ENCODE measurements at places on chromosomes 12 and 14.

GRCh38 chr14:75559451-75560222 lies 18.8 kb upstream of the FLVCR2 start:
- no peak for DNase-seq

- DNase-seq = no peak
These were observed at the start of gene EID3 for GRCh38 chr12:104303538-104304151. Gene EID3, plus strand, starts transcription at chr12:104303739. Its CDS starts 196 bp downstream, at chr12:104303935.

DNA sequence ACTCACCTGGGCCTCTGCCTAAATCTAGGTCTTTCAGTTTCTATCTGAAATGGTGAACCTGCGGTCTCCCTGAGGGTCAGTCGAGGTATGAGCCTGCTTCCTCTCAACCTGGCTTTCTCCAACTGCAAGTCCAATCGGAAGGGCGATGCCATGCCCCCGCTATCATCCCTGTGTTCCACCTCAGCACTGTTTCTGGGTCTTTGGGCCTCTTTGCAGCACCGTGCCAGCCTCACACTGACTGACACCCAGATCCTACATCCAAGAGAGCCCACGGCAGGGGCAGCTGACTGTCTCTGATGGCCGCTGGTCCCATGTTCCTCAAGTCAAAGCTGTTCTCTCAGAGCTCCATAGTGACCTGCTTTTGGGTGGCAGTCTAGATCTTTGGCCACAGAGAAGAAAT lies 120.7 kb downstream of the PAPOLA start:
- DNase-seq = no peak

- no peak for DNase-seq
These were observed 269.1 kb downstream of the EMP1 start for GRCh38 chr12:13465635-13466034.

- DNase-seq = no peak
These were observed 179.4 kb downstream of the EFCAB11 start for GRCh38 chr14:89775151-89775550.

DNA sequence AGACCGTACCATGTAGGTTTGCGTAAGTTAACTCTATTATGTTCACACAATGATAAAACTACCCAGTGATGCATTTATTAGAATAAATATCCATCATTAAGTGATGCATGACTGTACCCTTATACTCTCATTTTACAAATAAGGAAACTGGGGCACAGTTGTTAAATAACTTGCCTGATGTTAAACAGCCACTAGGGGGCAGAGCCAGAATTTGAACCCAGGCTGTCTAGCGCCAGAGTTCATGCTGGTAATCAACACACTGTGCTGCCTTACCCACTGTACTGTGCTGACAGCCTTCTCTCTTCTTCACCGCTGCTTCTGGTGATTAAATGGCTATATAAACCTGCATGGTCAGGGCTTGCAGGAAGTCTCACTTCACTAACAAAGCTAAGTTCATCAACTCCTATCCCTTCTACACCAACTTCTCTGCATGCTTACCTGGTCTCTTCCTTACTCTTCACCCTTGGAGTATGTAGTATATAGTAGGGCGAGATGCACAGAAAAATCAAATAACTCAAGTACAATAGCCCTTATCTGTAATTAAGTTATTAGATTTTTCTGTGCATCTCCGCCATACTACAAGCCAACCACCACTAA lies 43.6 kb upstream of the APPL2 start:
- DNase-seq = no peak

- DNase-seq = no peak
These were observed 62.5 kb upstream of the PTPRR start for GRCh38 chr12:70982991-70983390.

- DNase-seq = no peak
These were observed 41.2 kb upstream of the MED13L start for GRCh38 chr12:116318576-116319232.

DNA sequence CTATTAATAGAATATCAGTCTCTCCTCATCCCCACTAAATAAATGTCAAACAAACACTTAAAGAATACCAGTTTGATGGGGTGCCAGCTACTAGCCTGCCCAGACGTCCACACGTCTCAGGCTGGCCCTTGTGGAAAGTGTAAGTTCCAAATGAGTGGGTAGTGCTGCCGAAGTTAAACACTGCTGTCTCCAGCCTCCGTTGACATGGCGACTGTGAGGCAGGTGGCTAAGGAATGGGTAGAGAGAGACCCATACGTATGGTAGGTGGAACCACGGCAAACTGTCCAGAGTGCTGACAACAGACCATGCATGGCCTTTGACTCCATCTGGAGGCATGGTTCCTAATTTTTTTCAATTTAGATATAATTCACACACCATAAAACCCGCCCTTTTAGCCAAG lies 37.9 kb downstream of the PITPNM2 start:
- DNase-seq = no peak

GRCh38 chr12:28036940-28037339 lies 64.4 kb upstream of the PTHLH start:
- no peak for DNase-seq

- no peak for DNase-seq
These were observed 780.5 kb downstream of the NRXN3 start for GRCh38 chr14:78950649-78951048.

DNA sequence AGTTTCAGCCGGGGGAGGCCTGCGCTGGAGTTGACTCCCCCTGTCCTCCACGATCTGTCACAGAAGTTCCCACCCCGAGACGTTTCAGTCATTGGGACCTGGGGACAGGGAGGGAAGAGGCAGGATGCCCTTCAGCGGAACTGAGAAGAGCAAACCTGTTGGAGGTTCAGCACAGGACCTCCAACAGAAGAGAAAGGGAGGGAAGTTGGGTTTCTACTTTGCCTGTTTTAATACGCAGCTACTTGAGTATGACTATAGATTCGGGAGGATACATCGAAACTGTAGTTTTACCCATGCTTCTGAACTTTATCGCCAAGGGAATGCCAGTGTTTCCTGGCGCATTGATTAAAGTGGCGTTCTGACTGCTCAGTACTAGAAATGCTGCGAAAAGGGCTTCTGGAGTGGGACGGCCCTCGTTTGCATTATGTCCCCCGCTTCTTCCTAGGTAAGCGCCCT lies 2.3 kb upstream of the DUSP6 start:
- DNase-seq = no peak

GRCh38 chr12:69024413-69024812 lies 91.4 kb upstream of the CPM start:
- DNase-seq = no peak

DNA sequence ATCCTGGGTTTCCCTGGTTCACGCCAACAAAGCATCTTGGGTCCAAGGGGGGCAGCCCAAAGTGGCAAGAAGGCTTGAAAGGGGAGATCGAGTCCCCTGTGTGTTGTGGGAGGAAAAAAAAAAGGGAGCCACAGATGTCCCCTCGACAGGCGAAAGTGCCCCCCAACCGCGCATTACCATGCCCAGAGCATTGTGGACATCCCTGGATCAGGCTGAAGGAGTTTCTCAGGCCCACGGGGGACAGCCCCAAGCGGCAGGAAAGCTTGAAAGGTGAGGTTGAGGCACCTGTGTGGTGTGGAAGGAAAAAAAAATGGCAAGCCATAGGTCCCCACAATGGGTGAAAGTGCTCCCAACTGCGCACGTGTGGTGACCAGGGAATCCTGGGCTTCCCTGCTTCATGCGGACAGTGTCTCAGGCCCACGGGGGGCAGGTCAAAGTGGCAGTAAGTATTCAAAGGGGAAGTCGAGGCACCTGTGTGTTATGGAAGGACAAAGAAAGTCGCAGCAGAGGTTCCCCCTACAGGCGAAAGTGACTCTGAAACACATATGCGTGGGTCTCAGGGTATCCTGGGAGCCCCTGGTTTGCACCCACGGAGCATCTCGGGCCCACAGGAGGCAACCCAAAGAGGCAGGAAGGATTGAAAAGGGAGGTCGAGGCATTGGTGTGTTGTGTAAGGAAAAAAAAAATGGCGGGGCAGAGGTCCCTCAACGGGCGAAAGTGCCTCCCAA lies 580.1 kb downstream of the ALG10 start:
- no peak for DNase-seq

DNA sequence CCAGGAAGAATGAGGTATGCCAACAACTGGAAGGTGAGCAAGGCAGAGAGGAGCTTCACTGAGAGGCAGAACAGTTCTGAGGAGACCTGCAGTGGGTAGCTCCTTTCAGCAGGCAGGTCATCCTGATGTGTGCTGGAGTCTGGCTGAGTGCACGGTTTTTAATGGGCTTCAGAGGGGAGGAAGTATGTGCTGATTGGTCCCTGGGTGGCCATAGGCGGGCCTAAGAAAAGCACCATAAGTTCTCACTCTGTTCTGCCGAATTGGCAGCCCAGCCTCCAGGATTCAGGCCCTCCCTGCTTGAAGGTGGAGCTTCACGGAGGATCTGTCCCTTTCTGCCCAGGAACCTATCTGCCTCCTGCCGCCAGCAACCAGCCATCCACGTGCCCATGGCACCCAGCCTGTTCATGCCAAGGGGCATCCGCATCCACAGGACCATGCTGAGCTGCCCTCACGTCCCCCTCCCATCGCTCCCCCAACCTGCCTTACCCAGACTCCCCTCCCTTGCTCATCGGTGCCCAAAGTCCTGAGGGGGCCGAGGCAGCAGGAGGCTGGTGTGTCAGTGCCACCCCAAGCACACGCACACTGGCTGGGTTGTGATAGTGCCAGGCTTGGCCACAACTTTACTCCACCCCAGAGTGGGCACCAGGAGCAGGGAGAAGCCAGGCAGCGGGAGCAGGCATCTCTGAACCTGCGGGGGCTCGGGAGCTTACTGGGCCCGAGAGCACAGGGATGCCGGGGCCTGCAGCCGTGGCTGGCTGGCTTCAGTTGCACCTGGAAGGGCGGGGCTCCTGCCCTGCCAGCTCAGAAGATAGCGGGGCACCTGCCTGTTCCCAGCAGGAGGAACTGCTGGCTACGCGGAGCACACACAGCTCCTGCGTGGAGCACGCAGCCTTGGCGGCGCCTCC lies 608.4 kb upstream of the FOXG1 start:
- DNase-seq = no peak

DNA sequence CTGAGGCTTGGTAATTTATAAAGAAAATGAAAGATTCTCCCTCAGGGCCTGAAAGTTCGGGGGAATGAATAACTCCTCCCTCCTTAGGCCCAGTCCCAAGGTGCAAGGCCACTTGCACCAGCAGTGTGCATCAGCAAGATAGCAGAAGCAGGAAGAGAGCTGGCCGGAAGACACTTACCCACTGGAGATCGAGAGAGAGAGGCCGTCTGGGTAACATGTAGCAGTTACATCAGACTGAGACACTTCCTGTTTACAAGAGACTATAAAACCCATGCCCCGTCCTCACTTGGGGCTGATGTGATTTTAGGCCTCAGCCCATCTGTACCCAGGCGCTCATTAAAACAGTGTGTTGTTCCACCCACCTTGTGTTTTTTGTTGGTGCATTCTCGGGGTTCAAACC lies 85.2 kb downstream of the TMTC3 start:
- DNase-seq = no peak

DNA sequence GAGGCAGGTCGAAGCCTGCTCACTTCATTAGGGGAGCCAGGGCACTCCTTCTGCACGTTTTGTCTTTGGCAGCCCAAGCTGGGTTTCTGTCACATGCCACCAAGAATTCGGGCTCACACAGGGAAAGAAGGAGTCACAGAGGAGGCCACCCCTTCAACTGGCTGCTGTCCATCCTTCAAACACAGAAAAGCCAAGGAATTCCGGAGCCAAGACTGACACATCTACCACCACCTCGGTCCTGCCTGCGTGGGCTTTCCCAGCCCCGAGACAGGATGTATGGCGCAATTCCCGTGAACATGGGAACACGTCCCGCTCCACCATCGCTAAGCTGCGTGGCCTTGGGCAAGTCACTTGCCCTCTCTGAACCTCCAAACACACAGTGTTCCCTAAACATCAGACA lies 70.4 kb downstream of the NCOR2 start:
- no peak for DNase-seq

GRCh38 chr12:68530965-68531364 lies 79.7 kb upstream of the RAP1B start:
- no peak for DNase-seq

DNA sequence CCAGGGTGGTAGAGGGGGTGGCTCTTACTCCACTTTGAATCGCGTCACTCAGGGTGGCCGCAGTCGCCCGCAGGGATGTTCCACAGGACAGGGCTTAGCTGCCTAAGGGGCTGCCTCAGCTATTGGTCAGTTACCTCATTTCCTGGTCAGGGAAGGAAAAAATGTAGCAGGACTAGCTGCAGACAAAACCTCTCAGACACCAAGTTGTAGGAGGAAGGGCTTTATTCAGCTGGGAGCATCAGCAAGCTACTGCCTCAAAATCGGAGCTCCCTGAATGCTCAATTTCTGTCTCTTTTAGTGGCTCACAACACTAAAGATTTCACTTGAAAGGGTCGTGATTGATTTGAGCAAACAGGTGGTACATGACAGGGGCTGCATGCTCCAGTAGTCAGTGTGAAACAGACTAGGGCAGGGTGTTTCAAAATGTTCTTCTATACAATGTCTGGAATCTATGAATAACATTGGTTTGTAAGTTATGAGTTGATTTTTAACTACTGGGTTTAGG lies 6.4 kb upstream of the CLEC6A start:
- DNase-seq = no peak

- no peak for DNase-seq
These were observed 796 bp upstream of the POP5 start for GRCh38 chr12:120581998-120582397.

DNA sequence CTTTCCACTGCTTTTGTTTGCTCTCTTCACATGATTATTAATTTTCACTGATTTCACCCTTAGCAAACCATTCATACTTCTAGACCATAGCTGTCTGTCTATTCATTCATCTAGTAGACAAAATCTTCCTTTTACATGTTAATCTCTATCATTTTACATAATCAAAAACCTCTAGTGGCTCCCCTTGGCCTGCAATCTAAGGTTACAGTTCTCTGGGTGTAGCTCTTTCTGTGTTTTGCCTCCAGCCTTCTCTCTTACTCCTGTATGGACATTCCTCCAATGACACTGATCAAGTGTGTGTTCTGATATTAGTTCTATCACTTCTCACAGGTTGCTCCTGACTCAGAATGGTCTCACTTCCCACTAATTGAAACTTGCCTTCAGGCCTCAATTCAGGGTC lies 56.4 kb downstream of the PRKCH start:
- no peak for DNase-seq

DNA sequence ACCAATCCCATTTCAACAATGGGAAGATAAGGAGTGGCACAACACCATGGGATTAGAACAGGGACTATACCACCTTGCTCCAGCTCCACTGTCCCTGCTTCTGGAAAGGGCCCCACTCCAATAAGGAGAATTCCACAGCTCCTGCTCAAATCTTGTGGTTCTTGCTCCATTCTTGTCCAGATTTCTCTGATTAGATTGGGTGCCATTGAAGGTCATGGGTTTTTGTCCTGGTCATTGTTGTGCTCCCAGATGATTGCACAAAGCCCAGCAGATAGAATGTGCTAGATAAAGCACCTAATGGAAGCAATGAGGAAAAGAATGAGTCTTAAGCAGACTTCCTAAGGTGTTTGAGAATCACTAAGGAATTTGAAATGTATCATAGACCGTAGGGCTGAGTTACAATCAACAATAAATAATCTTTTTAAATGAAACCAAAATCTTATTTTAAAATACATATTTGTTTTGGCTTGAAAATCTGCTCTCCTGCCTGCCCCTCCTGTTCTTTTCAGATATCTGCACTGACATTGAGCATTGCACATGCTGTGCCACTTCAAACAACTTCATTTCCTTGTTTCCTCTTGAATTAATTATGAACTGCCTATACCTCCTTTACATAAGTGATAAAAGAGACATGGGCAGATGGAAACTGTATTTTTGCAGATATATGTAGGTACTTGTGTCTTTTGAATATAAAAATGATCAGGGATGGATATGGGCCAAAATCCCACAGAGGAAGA lies 115.9 kb downstream of the FGD4 start:
- no peak for DNase-seq

- DNase-seq = no peak
These were observed 25.1 kb upstream of the OASL start for GRCh38 chr12:121064116-121064515.

GRCh38 chr14:51562816-51563215 lies 88.9 kb upstream of the FRMD6 start:
- DNase-seq = no peak
